ENCODE measurements at places on chromosomes 16 and 17. TPM values are rescaled to one million over a fixed set of nuclear protein-coding genes. Genes with fewer than 3 reads are reported as not detected.
A peak's percentile ranks its signal among the peaks of the same experiment; 100 is the strongest.

- peaks cover 84% of the 10 kb centered on the region for H3K4me1 ChIP-seq
- DNase-seq, result no peak
- no peaks in the 10 kb centered on the region for H3K27me3 ChIP-seq
- peak overlapping the region; percentile 69 for H3K27ac ChIP-seq
- no peaks in the 10 kb centered on the region for H3K36me3 ChIP-seq
- no peak overlapping the region for H3K4me3 ChIP-seq
Observed at GRCh38 chr17:57915985-57916757, 39.0 kb downstream of the CUEDC1 start.

Gene OTOP3
- not detected for total RNA-seq

Gene KRT15
- total RNA-seq, result not detected

DNA sequence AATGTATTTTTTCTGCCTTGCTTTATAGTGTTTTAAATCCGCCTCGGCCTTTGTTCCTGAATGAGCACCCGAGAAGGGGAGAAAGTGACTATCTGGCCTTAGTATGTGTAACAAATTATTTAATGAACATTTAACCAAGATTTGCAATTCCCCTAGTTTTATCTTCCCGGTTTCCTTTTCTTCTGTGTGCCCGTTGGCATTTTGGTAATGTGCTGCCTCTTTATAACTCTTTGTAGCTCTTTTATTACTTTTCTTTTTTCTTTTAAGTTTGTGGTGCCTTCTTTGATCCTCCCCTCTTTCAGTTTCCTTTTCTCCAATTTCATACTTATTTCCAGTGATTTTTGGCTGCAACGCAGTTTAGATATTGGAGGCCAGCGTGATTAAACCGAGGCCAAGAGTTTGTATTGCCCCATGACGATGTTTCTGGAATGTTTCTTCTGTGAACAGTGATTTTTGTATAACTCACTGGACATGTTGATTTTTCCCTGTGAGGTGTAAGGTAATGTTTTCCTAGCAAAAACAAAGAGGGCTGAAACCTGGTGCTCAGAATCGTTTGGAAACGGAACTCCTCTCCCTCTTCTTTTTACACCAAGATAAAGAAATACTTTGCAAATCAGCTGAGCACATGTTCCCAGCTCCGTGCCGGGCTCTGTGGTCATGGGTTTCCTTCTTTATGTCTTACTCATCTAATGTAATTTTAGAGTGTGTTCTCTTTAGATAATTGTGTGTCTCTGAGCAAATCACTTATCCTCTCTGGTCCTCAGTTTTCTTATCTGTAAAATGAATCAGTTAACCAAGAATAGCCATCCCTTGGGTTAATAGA, 344.3 kb downstream of the WWOX start:
- no peaks in the 10 kb centered on the region for H3K27me3 ChIP-seq
- DNase-seq, result no peak
- H3K36me3 ChIP-seq, result no peaks in the 10 kb centered on the region
- H3K4me3 ChIP-seq, result no peak overlapping the region
- no peaks in the 10 kb centered on the region for H3K4me1 ChIP-seq
- no peak overlapping the region for H3K27ac ChIP-seq

DNA sequence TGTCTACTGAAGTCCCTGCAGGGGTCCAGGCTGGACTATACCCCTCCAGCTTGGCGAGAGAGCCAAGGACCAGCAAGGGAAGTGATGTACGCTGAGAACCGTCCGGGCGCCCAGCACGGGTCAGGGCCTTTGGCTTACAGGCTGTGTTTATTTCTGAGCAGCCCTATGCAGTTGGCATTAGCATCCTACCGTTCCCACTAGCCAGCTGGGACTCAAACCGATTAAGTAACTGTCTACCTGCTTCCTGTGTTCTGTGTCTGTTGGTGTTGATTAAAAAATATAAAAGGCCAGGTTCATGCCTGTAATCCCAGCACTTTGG, 73.8 kb downstream of the CMIP start:
- H3K4me1 ChIP-seq, result peaks cover 7% of the 10 kb centered on the region
- H3K27ac ChIP-seq, result no peak overlapping the region
- no peaks in the 10 kb centered on the region for H3K36me3 ChIP-seq
- DNase-seq, result no peak

GRCh38 chr16:228151-228851, 948 bp downstream of the LUC7L start:
- no peaks in the 10 kb centered on the region for H3K27me3 ChIP-seq
- H3K4me1 ChIP-seq, result peaks cover 18% of the 10 kb centered on the region
- peak overlapping the region; percentile 92 for H3K27ac ChIP-seq

DNA sequence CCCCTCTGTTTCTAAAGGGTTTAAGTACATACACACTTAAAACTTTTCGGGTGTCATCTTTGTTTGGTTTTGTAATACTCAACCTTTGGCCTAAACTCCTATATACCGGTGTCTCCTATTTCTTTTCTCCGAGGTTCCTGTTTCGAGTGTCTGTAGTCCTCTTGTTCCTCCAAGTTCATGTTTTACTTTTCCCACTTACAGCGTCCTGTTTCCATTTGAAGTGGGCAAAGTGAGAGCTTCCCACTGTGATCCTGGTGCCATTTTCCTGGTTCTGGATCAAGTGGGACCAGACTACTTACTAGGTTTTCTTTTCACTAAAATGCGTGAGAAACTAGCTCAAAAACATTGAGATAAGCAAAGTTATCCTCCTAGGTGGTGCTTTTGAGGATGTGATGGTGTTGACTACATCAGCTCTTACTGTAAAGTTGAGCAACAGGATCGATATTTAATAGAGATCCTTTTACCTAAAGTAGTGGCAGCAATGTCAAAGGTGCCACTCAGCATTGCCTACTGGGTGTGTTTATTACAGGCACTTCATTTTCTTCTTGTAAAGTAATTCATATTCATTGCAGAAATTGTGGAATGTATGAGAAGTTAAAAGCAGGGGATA, 1.3 kb downstream of the PSMD3 start:
- H3K27me3 ChIP-seq, result peaks cover under 1% of the 10 kb centered on the region
- DNase-seq, result no peak

- peaks cover 36% of the 10 kb centered on the region for H3K4me1 ChIP-seq
- H3K27ac ChIP-seq, result peak overlapping the region; percentile 92
- no peak for DNase-seq
- no peaks in the 10 kb centered on the region for H3K36me3 ChIP-seq
- no peaks in the 10 kb centered on the region for H3K27me3 ChIP-seq
Observed at GRCh38 chr17:30378241-30378824, 394 bp upstream of the CPD start.
